ENCODE measurements at places on chromosomes 2 and 18.

- DNase-seq: peak; percentile 17
These were observed 339.7 kb upstream of the SLC14A2 start for GRCh38 chr18:45275367-45276113.

GRCh38 chr2:238905224-238905623 is 57.3 kb downstream of the TWIST2 start:
- DNase-seq: no peak

DNA sequence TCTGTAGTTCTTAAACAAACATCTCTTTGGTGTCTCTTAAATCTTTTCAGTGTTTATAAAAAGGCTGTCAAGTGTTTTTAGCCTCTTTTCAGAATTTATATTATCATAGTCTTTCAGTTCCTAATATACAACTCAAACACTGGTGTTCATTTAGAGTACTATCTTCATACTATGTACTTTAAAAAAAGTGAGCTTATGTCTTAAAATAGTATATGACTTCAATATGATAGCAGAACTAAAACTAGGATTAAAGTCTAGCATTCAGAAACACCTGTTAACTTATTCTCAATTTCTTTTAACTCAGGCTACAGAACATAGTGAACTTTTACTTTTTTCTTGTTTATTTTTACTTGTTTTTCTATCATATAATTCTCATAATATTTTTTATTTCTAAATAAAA is 14.7 kb upstream of the IKZF2 start:
- no peak for DNase-seq

- DNase-seq: no peak
These were observed 40.8 kb upstream of the PXDN start for GRCh38 chr2:1784986-1785617.

GRCh38 chr2:19357402-19358241 is 801 bp downstream of the OSR1 start:
- peak; percentile 28 for DNase-seq

GRCh38 chr2:8268172-8268783 is 413.6 kb upstream of the ID2 start:
- peak; percentile 34 for DNase-seq

- peak; percentile 36 for DNase-seq
These were observed 26.8 kb downstream of the MPHOSPH10 start for GRCh38 chr2:71157124-71157793.

DNA sequence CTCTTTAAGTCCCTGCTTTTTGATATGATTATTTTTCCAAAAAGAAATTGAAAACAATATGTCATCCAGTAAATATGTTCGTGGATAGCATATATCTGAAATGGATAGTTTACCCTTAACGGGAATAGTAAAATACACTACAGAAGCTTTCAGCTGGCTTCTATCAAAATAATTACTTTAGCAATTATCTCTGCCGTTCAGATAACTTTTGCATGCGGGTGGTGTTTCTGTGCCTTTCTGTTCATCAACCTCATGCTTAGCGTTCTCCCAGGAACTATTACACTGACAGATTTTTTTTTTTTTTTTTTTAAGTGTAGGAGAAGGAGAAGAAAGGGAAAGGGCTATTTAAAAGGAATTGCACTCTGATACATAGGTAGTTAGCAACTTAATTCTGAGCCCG is 53.6 kb downstream of the TSHZ1 start:
- DNase-seq: no peak

Data from fibroblast of upper back skin (primary cell).